ENCODE measurements at places on chromosomes 5 and 9.

DNA sequence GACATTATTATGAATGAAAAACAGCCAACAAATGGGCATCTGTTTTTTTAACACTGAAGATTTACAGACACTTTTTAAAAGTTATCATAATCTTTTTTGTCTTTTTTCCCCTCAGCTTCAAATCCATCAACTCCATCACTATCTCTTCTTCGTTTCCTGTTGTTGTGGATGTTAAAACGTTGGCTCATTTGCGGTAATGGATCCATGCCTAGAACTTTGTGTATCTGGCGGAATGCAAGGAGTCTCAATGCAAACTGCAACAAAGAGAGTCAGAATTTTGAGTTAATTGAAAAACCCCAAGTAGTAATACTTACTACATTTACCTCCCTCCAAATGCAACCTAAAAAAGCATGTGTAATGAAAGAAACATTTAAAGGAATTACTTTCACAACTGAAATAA lies 42.9 kb upstream of the MTMR12 start:
- DNase-seq = no peak

- DNase-seq = no peak
Measured at GRCh38 chr5:717143-717542, 24.0 kb upstream of the TPPP start.

GRCh38 chr9:127137640-127138360 lies 15.4 kb upstream of the ANGPTL2 start:
- no peak for DNase-seq

DNA sequence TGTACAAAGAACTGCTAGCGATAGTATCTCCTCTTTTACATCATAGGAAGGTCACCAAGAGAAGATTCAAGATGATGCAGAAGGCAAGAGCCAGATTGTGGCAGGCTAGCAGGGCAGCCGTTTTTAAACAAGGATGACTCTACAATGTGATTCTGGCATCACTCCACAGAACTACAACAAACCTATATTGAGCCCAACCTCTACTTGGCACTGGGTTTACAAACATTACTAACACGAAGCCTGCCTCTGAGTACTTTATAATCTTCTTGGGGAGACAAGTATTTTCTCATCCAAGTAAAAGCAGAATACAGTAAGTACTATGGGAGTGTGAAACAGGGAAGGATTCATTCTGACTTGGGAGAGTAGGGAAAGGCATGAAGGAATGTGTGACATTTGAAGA lies 448.6 kb downstream of the ZNF608 start:
- no peak for DNase-seq

DNA sequence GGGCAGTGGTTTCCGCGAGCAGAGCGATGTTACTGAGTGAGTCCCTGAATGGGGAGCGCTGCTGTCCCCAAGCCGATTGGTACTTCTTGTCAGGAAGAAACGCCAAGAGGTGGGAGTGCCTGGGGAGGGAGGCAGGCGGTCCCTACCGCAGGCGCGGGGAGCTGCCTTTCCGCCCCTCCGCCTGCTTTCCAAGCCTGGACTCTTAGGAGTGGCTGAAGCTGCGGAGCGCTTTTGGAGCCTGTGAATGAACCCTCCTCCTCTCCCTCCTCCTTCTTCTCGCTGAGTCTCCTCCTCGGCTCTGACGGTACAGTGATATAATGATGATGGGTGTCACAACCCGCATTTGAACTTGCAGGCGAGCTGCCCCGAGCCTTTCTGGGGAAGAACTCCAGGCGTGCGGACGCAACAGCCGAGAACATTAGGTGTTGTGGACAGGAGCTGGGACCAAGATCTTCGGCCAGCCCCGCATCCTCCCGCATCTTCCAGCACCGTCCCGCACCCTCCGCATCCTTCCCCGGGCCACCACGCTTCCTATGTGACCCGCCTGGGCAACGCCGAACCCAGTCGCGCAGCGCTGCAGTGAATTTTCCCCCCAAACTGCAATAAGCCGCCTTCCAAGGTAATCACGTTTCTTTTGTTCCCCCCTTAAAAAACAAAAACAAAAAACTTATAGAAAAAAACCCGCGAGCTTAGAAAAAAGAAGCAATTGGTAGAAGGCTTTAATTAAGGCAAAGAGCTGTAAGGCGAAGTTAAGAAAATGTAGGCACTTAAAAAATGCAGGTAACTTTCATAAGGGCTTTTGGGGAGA lies at the start of gene VCAN:
VCAN (plus strand) TSS at position 340 of the 808 bp plus-strand sequence. CDS start 11,775 bp downstream, outside the sequence.
- no peak for DNase-seq

DNA sequence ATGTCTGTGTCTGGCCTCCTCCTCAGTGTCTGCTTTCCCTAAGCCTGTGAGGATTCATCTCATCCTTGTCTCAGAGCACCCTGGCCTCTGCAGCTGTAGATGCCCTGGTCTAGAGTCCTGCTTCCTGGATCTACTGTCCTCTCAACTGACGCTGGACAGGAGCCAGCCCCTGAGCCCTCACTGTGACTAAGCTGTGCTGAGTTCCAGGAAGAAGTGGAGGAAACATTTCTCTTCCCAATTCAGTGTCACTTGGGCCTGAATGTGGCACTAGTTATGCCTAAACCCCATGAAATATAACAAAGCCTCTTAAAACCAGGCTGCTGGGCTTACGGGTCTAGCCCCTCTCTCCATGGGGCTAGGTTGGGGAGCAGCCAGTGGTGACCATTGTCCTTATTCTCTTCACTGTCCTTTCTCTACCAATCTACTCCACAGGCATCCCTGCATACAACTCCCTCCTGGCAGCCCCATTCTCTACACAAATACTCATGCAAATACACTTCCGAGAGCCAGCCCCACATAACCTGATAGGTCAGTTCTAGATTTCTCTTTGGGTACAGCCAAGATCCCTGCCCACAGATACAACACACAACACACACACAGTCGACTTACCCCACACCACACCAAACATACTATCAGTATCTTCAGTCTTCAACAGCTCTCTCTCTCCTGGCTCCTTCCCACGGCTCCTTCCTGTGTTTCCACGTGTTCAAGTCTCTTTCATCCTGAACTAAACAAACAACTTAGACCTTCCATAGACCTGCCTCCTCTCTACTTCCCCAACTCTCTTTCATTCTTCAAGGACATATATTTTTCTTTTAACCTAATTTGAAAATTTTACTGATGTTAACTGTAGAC lies 220.8 kb downstream of the SNX18 start:
- no peak for DNase-seq

DNA sequence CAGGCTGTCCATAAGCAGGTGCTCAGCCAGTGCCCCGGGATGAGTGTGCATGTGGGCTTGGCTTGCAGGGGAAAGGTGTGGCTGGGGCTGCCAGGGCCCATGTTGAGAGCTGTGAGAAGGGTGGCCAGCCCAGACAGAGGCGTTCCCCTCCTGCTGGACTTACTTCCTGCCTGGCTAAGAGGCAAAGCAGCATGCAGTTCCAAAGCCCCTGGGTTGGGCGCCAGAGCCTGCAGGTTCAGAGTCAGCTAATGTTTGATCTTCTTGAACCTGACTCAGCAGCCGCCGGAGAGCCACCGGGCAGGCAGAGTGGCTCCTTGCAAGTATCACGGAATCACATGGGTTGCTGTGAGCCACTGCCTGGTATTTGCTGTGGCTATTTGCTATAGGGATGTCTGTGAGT lies 168.4 kb upstream of the MAP1B start:
- no peak for DNase-seq

DNA sequence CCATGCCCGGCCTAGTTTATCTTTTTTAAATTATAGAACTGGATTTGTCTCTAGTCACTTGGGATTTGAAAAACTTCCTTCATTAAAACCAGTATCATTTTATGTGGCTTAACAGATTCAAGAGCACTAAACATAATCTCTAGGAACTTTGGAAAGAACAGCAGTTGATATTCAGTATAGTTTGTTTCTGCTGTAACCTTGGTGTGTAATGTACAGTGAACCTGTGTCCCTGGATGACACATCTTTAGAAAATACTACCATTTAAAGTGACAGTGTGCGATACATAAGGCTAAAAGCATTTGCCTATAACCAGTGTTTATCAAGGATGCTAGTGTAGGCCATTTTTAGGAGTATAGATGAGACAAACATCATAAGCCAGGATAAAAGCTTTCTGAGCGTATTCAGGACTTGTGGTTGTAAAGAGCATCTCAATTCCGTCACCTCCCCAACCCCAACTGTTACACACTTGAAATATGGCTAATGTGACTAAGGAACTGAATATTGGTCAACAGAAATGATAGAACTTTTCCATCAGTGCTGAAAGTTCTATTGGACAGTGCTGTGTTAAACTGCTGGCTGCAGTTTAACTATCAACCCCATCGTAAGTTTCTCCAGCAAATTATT lies 4.4 kb downstream of the SNX18 start:
- no peak for DNase-seq

DNA sequence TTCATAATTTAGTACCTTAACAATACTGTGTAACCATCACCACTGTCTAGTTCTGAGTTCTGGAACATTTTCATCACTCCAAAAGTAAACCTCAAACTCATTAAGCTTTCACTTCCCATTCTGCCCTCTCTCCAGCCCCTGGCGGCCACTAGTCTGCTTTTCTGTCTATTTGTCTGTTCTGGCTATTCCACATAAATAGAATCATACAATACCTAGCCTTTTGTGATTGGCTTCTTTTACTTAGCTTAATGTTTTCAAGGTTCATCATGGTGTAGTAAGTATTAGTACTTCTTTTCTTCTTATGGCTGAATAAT lies 138.7 kb downstream of the RAPGEF6 start:
- DNase-seq = no peak

DNA sequence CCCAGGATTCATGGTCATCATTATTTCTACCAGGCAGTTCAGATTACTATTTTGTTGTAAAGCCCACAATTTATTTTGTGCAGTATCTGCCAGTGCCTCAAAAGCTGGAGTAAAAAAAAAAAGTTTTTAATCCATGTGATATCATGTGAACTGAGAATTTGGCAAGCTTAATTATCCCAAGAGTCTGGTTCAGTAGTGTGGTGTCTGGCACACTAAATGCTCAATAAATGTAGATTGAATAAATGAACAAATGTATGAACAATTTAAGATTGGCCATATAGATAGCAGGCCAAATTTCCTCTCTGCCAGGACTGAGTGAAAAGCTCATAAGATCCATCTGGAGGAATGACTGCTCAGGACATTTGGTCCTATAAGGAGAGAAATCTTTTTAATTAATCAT lies 533.0 kb downstream of the TLE1 start:
- DNase-seq = no peak
